ENCODE measurements at places on chromosomes 2 and 18.

DNA sequence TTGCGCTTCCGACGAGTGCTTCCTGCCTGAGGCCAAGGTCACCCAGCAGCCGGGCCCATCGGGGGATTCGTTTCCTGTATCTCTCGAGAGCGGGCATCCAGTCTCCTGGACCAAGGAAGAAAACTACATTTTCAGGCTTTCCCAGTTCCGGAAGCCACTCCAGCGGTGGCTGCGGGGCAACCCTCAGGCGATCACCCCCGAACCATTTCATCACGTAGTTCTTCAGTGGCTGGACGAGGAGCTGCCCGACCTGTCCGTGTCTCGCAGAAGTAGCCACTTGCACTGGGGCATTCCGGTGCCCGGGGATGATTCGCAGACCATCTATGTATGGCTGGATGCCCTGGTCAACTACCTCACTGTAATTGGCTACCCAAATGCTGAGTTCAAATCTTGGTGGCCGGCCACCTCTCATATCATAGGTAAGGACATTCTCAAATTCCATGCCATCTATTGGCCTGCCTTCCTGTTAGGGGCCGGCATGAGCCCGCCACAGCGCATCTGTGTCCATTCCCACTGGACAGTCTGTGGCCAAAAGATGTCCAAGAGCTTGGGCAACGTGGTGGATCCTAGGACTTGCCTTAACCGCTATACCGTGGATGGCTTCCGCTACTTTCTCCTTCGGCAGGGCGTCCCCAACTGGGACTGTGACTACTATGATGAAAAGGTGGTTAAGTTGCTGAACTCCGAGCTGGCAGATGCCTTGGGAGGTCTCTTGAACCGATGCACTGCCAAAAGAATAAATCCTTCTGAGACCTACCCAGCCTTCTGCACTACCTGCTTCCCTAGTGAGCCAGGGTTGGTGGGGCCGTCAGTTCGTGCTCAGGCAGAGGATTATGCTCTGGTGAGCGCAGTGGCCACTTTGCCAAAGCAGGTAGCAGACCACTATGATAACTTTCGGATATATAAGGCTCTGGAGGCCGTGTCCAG is 1.0 kb downstream of the MARS2 start:
- DNase-seq, result no peak

DNA sequence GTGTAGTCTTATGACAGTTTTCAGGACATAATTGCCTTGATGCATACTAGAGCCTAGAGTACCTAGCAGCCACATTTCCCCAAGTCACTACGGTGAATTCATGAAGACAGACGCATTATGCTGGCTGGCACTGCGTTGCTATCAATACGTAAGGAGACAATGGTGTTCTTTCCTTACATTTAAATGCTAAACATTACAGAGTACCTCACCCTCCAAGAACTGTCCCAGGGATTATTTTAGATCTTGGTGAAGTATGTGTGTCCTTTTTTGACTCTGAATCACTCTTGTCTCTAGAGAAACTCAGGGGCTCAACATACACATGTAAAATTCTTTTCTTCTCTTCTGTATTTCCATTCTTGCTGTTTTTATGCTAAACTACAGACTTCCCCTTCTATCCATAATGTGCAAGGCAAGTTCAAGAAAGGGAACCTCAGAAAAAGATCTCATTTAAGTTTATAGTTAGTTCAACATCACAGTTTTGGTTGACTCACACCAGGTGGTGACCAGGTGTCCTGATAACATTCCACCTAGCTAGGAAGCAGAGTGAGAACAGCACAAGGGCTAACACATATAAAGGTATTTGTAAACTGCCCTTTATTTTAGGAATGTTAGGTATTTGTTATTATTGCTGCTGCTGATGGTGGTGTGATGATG is 212.4 kb upstream of the HNRNPA3 start:
- no peak for DNase-seq

GRCh38 chr18:25067275-25068025 is 284.5 kb downstream of the ZNF521 start:
- no peak for DNase-seq

DNA sequence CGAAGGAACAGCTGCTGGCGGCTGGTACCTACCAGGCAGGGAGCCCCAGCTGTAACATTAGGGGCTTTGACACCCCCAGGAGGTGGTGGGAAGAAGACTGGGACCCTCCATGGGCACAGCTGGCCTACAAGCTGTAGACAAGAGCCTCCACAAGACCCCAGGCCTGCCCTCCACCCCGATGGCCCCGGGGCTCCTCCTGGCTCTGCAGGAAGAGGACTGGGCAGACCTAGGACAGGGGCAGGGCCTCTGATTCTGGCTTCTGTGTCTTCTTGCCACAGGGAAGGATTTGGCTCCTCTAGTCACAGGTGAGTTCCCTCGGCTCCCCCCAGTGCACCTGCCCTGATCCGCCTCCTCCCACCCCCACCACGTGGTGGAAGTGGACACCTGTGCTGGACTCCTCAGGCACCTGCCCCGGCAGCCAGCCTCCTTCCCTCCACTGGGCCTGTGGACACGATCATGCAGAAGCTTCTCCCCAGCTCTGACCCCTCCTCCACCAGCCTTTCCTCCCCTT is 53.4 kb upstream of the ODC1 start:
- DNase-seq, result no peak

- DNase-seq, result no peak
These were observed 107.4 kb upstream of the KCTD1 start for GRCh38 chr18:26655525-26656430.

DNA sequence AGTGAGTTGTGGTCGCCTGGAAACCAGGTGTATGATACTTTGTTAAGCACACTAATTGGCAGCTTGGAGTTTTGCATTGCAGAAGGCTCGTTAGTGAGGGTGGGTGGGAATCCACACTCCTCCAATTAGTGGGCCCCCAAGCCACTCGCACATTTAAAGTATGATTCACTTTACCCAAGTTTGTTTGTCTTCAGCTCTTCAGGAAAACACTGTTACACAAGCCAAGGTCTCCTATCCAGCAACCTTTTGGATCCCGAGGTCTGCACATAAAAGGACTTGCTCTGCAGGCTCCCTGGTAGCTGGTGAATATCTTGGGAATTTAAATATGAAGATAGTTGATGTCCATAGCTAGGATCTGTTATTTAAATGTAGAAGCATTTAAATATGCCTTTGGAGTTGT is 66.1 kb downstream of the NPAS2 start:
- DNase-seq, result no peak

GRCh38 chr18:59950215-59950944 is 50.6 kb downstream of the PMAIP1 start:
- no peak for DNase-seq

GRCh38 chr2:98914713-98915580 is 21.1 kb downstream of the CRACDL start:
- DNase-seq, result no peak

DNA sequence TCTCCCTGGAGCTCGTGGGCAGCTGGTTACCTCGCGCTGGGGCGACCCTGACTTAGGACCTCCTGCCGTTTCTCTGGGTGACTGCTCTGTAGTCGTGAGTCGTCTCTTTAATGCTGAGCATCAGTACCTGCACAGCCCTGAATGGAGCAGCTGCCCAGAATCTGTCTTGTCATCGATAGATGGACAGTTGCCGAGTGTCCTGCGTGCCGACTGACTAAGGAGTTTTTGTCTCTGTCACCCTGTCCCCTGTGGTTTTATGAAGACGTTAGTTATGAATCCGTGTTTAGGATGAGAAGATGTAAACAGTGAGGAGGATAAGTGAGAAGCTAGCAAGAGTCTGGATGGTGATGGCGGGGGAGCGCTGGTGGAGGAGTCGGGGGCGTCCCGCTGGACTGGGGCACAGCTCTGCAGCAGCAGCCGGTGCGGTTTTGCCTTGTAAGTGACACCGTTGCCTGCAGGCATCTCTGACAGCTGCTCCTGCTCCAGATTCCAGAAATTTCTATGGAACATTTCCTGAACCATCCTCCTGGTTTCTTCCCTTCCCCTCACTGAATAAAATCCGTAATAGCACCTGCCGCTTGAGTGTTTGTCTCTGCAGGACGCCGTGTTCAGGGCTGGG is 13.3 kb downstream of the AGAP1 start:
- no peak for DNase-seq

- DNase-seq, result no peak
These were observed 122.1 kb upstream of the TRIB2 start for GRCh38 chr2:12594590-12594989.

- no peak for DNase-seq
These were observed 58.8 kb downstream of the FECH start for GRCh38 chr18:57527556-57528229.

GRCh38 chr18:58576638-58577251 is 52.1 kb downstream of the ALPK2 start:
- DNase-seq, result no peak

DNA sequence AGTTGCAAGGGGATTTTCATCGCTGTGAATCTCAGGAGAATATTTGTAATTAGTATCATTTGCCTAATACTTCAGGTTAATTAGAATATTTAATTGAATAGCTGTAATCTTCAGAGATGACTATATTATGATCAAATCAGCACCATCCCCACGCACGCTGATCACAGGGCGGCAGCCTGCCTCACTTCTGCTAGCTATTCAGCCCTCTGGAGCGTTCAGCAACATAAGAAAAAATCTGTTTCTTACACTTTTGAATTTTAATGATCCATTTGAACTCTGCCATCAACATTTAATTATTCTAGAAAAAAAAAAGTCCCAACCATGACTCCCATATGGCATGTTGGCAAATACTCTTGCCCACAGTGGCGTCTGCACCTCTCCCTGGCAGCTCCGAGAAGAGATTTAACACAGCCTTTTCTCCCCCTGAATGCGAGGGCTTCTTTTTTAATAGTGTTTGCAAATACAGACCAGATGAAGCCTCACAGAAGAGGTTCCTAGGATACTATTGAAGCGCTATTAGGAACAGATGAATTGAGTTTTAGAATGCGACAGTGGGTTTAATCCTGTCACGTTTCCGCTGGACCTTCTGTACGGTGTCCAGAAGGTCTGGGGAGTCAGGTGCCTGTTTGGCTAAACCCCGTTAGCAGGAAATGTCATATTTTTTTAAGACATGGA is 731.9 kb upstream of the SALL3 start:
- no peak for DNase-seq

- DNase-seq, result no peak
These were observed 1075.6 kb upstream of the CNTNAP5 start for GRCh38 chr2:122949523-122949922.

GRCh38 chr18:66764230-66764629 is 160.3 kb upstream of the CDH19 start:
- DNase-seq, result no peak

Data from substantia nigra (tissue), 51 donors.